ENCODE measurements at places on chromosomes 3 and 15.

GRCh38 chr15:81015621-81016488 is 15.1 kb downstream of the TLNRD1 start:
- DNase-seq: no peak

DNA sequence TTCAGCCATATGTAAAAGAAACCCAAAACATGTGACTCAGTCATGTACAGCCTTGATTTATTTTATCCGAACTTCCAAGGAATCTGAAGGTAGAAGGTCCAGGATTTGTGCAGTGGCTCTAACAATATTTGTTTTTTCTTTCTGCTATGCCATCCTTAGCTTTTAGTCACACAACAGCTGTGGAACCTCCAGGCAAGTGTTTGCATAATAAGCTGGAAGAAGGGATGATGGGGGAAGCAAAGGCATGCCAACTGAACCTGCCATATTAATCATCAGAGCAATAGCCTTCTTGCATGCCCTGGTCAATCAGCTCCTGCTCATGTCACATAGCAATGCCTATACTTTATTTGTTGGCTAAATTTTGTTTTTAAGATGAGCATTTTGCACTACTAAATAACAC is 444.7 kb upstream of the ARPP21 start:
- DNase-seq: no peak

DNA sequence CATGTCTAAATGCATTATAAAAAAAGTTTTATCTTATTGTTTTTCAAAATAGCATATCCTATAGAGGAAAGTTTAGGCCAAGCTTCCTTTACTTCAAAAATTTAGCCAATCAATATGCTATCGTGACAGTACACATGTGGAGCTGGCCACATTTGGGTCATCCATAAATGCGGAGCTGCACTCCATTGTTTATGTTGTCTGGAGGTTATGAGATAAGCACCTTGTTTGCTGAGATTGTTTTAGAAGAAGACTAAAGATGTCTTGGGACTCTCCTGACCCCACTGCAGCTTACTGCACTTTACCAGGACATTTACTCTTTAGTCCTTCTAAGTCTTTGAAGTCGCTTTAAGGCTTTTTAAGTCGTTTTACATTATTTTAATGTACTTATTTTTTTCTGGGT is 265.9 kb downstream of the OCA2 start:
- no peak for DNase-seq

DNA sequence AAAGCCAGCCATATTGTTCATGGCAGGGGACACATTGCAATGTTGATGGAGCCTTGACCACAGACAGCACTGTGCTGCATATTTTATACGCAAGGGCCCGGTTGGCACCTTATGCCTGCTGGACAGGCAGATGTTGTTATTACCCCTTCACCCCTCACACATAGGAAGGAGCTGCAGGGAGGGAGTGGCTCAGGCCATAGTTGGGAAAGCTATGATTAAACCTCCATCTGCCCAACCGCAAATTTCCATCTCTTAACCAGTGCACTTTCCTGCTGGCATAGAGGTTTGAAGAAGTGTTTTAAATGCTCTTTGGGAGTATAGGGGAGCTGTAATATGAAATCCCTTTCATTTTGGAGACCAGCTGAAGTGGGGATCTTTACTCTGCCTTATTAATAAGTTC is 224.7 kb downstream of the CACNA2D3 start:
- no peak for DNase-seq

- no peak for DNase-seq
Measured at GRCh38 chr15:75811626-75812025, 31.6 kb upstream of the UBE2Q2 start.

- DNase-seq: no peak
Measured at GRCh38 chr15:39406485-39406884, 174.4 kb upstream of the THBS1 start.

DNA sequence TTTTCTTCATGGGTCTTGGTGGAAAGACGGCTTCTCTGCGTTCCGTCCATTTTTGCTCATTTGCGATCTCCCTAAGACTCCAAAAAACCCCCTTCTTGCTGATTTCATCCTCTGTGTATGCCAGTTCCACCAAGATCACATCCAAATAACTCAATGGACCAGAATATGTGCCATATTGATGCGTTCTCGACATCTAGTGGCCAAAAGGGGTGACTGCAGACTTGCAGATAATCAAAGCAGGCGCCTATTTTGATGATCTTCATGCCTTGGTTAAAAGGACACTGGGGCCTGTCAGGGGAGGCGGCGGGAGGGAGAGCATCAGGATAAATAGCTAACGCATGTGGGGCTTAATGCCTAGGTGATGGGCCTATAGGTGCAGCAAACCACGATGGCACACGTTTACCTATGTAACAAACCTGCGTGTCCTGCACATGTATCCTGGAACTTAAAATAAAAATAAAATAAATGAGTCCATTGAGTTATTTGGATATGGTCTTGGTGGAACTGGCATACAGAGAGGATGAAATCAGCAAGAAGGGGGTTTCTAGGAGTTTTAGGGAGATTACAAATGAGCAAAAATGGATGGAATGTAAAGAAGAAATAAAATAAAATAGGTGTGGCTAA is 104.2 kb upstream of the RAD18 start:
- DNase-seq: peak; percentile 35

- no peak for DNase-seq
Measured at GRCh38 chr3:194352667-194353246, 1.6 kb upstream of the CPN2 start.

DNA sequence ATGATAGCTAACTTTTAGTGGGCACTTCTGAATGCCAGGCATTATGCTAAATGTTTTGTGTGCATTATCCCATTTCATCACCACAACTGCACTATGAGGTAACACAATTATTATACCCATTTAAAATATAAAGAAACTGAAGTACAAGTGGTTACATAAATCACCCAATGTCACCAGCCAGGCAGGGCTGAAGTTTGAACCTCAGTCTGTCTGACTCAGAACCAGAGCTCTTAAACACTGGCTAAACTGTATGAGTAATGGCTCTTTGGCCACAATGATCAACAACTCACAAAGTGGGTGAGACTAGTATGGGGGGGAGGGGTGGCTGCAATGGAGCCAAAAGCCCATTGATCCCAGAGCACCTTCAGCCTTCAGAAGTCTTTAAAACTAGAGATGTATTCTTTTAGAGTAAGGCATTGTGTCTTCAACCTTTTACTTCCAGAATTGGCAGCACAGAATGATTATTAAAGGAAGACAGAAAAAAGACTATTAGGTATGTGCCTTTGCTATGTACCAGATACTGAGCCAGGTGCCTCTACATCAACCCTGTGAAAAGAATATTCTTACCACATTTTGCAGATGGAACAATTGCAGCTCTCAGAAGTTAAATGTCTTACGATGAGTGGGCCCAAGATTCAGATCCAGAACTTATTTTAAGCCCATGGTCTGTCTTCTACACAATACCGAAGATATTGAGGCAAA is 166.9 kb downstream of the UACA start:
- DNase-seq: no peak

- DNase-seq: no peak
Measured at GRCh38 chr3:121852256-121852655, 17.2 kb downstream of the EAF2 start.

GRCh38 chr3:40313975-40314860 is 4.7 kb downstream of the EIF1B start:
- no peak for DNase-seq
